ENCODE measurements at places on chromosomes 11 and 22. TPM values are rescaled to one million over a fixed set of nuclear protein-coding genes. Genes with fewer than 3 reads are reported as not detected.

- no peak for DNase-seq
These were observed 16.0 kb downstream of the TMEM123 start for GRCh38 chr11:102436561-102436960.

- DNase-seq = no peak
These were observed 9.1 kb downstream of the FAM111A start for GRCh38 chr11:59151761-59152160.

- no peak for DNase-seq
These were observed 106.6 kb upstream of the SLC22A12 start for GRCh38 chr11:64484191-64485022.

ISX gene
- 0.24 TPM for polyA plus RNA-seq

- DNase-seq = no peak
These were observed 12.7 kb downstream of the SDHAF2 start for GRCh38 chr11:61442616-61443015.

- no peak for DNase-seq
These were observed 3.6 kb downstream of the MLC1 start for GRCh38 chr22:50081426-50082196.

DNA sequence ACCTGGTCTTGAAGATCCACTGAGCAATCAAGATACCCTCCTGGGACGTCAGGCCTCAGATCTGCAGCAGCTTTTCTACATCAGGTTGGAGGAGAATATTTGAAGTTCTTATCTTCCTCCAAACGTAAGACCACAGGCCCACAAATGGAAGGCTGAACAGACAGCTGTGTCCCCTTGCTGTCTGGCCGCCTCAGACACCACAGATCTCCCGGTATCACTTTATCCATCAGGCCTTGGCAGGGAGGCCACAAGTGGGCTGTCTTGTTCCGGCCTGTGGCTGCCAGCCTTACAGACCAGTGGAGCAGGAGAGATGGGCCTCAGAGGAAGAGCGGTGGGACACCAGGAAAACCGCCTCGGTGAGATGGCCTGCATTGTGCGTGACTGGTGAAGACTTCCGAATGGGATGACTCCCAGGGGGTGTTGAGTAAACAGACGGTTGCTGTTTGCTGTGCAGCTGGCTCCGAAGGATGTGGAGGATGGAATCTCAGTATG, 15.9 kb downstream of the UBASH3B start:
- no peak for DNase-seq

DNA sequence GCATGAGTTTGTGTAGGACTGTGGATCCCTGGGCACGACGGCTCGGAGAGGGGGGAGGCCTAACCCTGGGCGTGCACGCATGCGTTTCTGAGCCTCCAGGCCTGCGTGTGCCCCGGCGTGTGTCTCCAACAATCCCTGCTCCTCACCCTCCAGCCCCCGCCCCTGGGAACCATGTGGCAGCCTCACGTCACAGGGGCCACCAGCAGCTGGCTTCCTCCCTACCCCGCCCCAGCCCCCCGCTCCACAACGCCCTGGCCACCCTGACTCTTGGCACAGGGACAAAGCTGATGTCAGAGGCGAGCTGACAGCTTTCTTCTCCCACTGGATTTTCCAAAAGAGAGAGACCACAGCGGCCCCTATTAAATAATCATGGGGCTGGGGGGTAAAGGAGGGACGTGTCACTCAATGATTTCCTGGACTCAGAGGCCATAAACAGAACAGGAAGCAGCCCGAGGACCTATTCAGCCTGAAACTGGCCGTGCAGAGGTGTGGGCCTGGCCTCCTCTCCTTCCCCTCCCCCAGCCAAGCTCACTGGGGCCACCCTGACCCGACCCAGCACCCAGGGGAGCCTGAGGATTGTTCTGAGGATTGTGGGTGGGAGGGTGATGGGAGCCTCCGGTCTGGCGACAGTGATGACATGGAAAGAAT, 6.8 kb upstream of the LIF start:
- DNase-seq = no peak

SCARF2 gene
- 21.6 TPM for polyA plus RNA-seq

IL10RA gene
- polyA plus RNA-seq = 2.4 TPM

- DNase-seq = no peak
These were observed 4.4 kb downstream of the TRIOBP start for GRCh38 chr22:37701141-37701786.
